Naive thymus-derived CD4-positive, alpha-beta T cell (primary cell): ENCODE measurements at places on chromosomes 4 and X.

DNA sequence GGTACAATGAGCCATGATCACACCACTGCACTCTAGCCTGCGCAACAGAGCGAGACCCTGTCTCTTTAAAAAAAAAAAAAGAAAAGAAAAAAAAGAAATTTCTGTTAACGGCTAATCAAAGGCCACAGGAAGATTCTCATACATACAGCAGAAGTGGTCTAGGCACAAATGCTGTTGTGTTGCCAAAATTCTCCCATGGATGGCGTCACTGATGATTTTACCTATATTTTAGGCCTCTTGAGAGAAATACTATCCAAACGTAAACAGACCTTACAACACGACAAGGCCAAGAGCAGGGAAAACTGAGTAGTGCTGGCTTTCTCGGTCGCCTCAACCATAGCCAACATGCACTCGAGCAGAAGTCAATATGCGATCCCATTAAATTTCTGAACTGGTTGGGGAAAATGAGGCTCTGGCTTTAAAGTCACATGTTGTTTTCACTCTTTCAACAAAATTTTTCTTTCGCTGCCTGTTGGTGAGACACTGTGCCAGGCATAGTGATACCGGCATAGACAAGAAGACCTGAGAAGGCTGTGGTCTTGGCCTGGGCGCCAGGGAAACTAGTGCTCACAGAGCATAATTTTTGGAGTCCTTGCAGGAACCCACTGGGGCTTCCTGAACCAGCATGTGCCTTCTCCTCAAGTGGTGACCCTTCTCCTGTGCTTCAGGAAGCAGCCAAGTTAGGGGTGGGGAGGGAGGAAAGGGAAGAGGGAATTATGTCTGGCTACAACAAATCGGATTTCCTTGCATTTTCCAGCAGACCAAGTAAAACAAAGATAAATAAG lies 20.6 kb downstream of the SH3KBP1 start:
- no peak overlapping the region for H3K27ac ChIP-seq
- H3K27me3 ChIP-seq: no peaks in the 10 kb centered on the region
- H3K36me3 ChIP-seq: no peaks in the 10 kb centered on the region
- peaks cover 12% of the 10 kb centered on the region for H3K4me1 ChIP-seq

GRCh38 chr4:180953572-180953971 lies 1289.6 kb upstream of the TENM3 start:
- no peak overlapping the region for H3K27ac ChIP-seq
- H3K4me1 ChIP-seq: no peaks in the 10 kb centered on the region
- H3K4me3 ChIP-seq: no peak overlapping the region
- DNase-seq: no peak

GRCh38 chr4:8915201-8916200 lies 43.9 kb upstream of the HMX1 start:
- no peaks in the 10 kb centered on the region for H3K27me3 ChIP-seq
- no peak overlapping the region for H3K27ac ChIP-seq
- no peak for DNase-seq
- H3K36me3 ChIP-seq: no peaks in the 10 kb centered on the region
- H3K4me1 ChIP-seq: no peaks in the 10 kb centered on the region

GRCh38 chrX:9180623-9181022 lies 146.7 kb upstream of the FAM9B start:
- H3K4me3 ChIP-seq: no peak overlapping the region
- H3K36me3 ChIP-seq: no peaks in the 10 kb centered on the region
- no peaks in the 10 kb centered on the region for H3K4me1 ChIP-seq
- H3K27me3 ChIP-seq: no peaks in the 10 kb centered on the region

GRCh38 chrX:22015139-22015750 lies 16.9 kb upstream of the PHEX start:
- H3K27me3 ChIP-seq: no peaks in the 10 kb centered on the region
- H3K4me3 ChIP-seq: no peak overlapping the region
- H3K4me1 ChIP-seq: no peaks in the 10 kb centered on the region
- H3K27ac ChIP-seq: no peak overlapping the region
- DNase-seq: no peak

- H3K27ac ChIP-seq: no peak overlapping the region
- no peak for DNase-seq
- H3K4me3 ChIP-seq: no peak overlapping the region
- no peaks in the 10 kb centered on the region for H3K27me3 ChIP-seq
- H3K36me3 ChIP-seq: no peaks in the 10 kb centered on the region
- no peaks in the 10 kb centered on the region for H3K4me1 ChIP-seq
Measured at GRCh38 chr4:140937866-140938265, 181.7 kb upstream of the TBC1D9 start.

DNA sequence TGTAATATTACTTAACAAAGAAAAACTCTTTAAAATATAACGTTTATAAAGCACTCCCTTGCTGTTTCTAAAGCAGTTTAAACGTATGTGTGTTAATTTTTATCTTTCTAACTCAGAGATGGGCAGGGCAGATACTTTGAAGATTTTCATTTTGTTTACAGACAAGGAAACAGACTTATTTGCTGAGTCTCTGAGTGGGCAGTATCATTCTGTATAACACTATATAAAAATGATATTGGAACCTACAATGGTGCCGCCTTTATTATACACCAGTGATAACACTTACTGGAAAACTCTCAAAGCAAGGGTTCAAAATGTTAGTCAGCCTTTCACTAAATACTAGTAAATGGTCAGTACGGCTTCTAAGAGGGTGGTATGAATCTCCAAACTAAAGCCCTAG lies 193.4 kb downstream of the NR3C2 start:
- H3K27ac ChIP-seq: no peak overlapping the region
- no peaks in the 10 kb centered on the region for H3K4me1 ChIP-seq
- H3K36me3 ChIP-seq: no peaks in the 10 kb centered on the region
- DNase-seq: no peak

GRCh38 chr4:39104255-39104654 lies 42.2 kb downstream of the KLHL5 start:
- no peak overlapping the region for H3K27ac ChIP-seq
- H3K4me1 ChIP-seq: no peaks in the 10 kb centered on the region
- no peak overlapping the region for H3K4me3 ChIP-seq
- no peaks in the 10 kb centered on the region for H3K36me3 ChIP-seq
- no peaks in the 10 kb centered on the region for H3K27me3 ChIP-seq

DNA sequence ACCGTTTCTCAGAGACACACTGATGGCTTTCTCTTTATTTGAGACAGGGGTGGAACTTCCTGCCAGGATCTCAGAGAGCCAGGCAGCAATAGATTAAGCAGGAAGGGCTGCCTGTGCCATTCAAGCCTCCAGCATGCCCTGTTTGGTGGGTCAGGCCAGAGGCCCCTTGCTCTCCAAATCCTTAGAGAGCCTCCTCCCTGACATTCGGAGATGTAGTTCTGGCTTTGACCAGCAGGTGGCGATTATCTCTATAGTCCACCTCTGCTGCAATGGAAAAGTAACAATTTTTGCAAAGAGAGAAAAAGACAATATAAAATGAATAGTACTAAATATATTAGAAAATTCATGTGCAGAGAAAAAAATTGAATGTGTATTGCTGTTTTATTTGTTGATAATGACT lies 93.9 kb downstream of the NXF2B start:
- H3K4me3 ChIP-seq: no peak overlapping the region
- no peaks in the 10 kb centered on the region for H3K4me1 ChIP-seq
- H3K36me3 ChIP-seq: no peaks in the 10 kb centered on the region
- peak; percentile 64 for DNase-seq
- H3K27ac ChIP-seq: no peak overlapping the region
- H3K27me3 ChIP-seq: no peaks in the 10 kb centered on the region

GRCh38 chr4:118270492-118270891 lies 82.3 kb downstream of the PRSS12 start:
- no peaks in the 10 kb centered on the region for H3K27me3 ChIP-seq
- DNase-seq: no peak
- H3K36me3 ChIP-seq: no peaks in the 10 kb centered on the region
- no peak overlapping the region for H3K27ac ChIP-seq
